ENCODE measurements at places on chromosomes 2 and 18.
A peak's percentile ranks its signal among the peaks of the same experiment; 100 is the strongest.

DNA sequence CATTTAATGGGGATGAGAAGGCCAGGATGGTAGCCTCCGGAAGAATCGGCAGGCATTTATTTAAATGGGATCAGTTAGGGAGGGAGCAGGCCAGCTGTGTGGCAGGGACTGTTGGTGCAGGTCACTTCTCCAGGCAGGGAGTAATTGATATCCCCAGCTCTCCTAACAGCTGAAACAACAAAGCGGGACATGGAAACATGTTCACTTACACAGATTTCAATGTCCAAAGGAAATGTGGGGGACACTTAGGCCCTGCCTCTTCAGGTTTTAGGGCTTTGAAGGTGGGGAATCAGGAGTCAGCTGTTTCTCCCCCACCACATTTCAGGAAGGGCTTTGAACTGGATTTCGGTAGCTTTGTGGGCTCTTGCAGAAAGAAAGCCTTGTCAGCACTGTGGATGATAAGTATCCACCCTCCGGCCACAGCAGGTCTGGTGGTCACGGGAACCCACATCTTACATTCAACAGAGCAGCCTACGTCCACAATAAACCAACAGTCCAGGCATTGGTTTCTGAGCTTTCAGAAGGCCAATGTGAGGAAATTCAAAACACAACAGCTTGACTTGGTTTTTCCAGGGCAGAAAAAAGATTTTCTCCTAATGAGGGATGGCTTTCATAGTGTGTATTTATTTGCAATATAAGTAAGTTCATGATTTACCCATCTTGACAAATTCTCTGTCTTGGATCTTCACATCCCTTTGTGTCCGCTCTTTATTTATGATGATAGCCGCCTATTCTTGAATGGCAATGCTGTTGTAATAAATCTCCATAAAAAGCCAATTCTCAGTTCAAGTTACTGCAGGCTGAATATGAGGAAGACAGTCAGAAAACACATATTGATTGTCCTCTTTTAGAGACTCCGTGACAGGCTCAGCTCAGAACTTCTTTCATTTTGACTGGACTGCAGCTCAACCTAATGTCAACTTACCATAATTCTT, 96.6 kb upstream of the NRP2 start:
- DNase-seq: no peak

GRCh38 chr2:209806318-209806717, 34.7 kb downstream of the UNC80 start:
- no peak for DNase-seq

DNA sequence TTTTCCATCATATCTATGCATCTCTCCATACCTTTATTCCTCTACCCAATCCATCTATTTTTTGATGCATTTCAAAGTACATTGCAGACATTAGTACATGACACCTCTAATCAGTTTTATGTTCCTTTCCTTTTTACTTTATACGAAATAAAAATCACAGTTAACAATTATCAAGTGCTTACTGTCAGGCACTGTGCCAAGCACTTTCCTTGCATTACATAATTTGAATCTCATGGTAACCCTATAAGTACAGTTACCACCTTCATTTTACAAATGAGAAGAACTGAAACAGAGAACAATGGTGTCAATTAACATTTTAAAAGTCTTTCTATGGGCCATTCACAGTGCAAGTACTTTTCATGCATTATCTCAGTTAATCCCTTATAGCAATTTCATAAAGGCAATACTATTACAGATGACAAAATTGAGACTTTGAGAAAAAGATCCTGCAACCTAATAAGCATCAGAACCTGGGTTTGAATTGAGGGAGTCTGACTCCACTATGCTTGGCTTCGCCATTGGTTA, 544.4 kb upstream of the TNP1 start:
- no peak for DNase-seq

DNA sequence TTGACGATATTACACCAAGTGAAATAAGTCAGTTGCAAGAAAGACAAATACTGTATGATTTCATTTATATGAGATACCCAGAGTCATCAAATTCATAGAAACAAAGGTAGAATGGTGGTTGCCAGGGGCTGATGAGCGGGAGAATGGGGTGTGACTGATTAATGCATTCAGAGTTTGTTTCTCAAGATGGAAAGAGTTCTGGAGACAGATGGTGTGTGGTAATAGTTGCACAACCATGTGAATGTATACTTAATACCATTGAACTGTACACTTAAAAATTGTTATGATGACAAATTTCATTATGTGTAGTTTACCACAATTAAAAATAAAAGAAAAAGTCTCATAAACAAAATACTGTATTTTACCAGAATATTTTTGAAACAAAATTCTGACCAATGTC, 117.3 kb downstream of the PIGN start:
- no peak for DNase-seq

GRCh38 chr2:110872521-110872920, 140.1 kb downstream of the ACOXL start:
- no peak for DNase-seq

DNA sequence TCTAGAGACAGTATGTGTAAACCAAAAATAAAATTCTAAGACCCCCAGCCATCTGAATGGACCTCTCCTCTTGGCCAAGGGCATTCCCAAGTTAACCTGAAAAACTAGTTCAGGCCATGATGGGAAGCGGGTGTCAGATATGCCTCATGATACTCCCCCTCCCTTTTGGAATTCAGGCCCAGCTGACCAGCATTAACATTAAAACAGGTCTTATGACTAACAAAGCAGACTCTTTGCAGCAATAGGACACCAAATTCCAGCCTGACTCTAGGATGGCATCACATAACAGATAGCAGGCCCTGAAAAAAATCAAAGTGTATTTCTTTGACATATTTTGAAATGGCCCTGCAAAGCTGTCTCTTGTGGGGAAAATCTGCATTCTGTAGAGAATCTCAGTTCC, 73.3 kb upstream of the L3MBTL4 start:
- peak; percentile 73 for DNase-seq

- DNase-seq: no peak
These were observed 632.2 kb downstream of the SLC4A3 start for GRCh38 chr2:220259662-220260061.

All from iPS DF 19.7 (cell line).